NCI-H446 (cell line): ENCODE measurements at places on chromosomes 13 and 19.

DNA sequence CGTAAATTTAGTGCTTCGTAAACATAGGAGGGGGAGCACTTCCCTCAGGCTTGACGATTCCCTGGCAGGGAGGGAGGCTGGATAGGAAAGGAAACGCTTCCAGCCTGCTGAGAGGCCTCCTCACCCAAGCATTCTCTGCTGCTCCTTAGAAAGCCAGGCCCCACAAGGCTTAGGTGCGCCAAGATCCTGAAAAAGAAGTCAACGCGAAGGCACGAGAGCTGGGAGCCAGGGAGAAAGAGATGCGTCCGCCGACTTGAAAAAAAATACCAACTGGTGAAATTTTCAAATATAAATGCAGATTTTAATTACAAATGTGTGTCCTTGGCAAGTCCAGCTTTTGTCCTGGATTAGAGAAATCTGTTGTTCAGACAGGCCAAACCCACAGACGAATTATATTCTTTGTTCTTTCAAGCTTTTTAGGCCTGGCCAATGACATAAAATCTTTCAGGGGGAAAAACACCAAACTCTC is 64.0 kb downstream of the ALOX5AP start:
- DNase-seq, result no peak

DNA sequence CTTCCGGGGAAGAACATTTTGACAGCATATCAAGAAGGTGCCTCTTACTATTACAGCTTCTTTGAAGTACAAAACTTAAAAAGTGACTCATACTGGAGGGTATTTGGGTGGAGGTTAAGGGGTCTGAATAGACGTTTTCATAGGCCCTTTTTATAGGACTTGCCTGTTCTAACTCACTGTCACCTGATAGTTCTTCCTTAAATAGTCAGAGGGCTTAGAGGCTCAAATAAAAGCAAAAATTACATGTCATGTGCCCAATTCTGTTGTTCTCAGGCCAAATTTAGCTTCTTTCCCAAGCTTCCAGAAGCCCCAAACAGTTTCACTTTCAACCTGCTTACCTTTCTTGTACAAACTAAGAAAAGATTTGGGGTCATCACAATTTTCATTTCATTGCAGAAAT is 16.1 kb upstream of the SLC46A3 start:
- no peak for DNase-seq

- DNase-seq, result no peak
Measured at GRCh38 chr13:91684746-91685145, 286.3 kb downstream of the GPC5 start.

DNA sequence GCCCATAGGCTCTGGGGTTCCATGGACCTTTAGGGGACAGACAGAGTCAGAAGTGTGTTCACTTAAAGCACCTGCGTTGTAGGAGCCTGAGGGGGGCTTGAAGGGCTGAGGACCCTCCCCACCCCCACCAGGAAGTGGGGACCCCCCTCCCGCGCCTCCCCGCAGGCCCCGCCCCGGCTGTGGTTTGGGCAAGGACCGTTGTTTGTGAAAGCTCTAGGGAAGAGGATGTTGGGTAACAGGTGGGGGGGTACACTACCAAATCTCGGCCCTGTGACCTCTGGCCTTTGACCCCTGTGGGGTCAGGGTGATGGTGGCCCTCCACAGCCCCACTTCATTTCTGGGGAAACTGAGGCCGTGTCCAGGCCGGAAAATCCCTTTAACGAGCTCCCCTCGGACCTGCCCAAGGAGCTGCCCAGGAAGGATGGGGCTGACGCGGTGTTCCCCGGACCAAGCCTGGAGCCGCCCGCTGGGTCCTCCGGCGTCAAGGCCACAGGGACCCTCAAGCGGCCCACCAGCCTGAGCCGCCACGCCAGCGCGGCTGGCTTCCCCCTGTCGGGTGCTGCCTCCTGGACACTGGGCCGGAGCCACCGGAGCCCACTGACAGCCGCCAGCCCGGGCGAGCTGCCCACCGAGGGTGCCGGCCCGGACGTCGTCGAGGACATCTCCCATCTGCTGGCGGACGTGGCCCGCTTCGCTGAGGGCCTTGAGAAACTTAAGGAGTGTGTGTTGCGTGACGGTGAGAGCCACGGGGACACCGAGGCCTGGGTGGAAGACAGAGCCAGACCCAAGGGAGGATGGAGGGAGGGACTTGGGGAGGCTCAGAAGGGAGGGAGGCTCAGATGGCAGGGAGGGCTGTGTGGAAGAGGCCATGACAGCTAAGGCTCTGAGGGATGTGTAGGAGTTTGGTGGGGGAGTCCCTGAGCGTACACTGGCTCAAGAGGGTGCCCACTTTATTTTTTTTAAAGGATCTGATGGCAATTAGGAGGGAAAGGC is 1.3 kb downstream of the ARHGAP45 start:
- DNase-seq, result no peak

DNA sequence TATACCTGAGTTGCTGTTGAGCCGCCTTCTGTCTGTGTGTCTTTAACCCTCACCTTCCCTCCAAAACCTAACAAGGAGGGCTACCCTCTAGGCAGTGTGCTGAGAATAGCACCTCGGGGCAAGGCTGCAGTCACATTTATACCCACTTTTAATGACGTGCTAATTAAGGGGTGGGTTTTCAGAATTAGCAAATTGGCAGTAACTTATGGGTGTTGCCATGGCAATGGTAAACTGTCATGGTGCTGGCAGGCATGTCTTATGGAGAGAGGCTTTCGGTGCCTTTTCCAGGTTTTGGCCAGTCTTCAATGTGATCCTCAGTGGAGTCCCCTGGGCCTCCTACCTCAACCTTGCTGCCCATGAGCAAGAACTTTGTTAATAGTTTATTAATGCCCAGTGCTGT is 1.2 kb upstream of the PNMA8A start:
- no peak for DNase-seq

GRCh38 chr13:30744681-30745077 is 9.3 kb downstream of the ALOX5AP start:
- no peak for DNase-seq

- no peak for DNase-seq
Measured at GRCh38 chr19:58395220-58395978, at the start of gene RNF225. Gene RNF225 (plus strand): TSS chr19:58395656. CDS start chr19:58396090, 434 bp downstream.

DNA sequence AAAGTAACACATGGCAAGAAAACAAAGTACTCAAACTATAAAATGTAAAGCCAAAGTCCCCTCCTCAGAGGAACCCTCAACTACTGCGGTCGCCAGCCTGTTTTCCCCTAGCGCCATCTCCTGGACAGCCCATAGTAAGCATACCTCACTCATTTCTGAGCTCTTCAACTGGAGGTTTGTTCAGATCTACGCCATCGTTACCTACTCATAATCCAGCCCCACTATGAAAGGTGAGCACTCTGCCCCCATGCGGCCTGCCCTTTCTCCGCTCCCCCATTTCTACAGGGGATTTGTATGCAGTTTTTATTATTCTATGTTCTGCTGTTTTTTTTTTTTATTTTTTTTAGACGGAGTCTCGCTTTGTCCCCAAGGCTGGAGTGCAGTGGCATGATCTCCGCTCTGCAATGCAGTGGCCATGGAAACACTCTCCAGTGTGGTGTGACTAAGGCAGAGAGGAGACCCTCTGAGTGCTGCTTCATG is 26.2 kb downstream of the OPA3 start:
- DNase-seq, result peak; percentile 41

GRCh38 chr13:78826936-78827335 is 168.0 kb upstream of the OBI1 start:
- DNase-seq, result peak; percentile 17

DNA sequence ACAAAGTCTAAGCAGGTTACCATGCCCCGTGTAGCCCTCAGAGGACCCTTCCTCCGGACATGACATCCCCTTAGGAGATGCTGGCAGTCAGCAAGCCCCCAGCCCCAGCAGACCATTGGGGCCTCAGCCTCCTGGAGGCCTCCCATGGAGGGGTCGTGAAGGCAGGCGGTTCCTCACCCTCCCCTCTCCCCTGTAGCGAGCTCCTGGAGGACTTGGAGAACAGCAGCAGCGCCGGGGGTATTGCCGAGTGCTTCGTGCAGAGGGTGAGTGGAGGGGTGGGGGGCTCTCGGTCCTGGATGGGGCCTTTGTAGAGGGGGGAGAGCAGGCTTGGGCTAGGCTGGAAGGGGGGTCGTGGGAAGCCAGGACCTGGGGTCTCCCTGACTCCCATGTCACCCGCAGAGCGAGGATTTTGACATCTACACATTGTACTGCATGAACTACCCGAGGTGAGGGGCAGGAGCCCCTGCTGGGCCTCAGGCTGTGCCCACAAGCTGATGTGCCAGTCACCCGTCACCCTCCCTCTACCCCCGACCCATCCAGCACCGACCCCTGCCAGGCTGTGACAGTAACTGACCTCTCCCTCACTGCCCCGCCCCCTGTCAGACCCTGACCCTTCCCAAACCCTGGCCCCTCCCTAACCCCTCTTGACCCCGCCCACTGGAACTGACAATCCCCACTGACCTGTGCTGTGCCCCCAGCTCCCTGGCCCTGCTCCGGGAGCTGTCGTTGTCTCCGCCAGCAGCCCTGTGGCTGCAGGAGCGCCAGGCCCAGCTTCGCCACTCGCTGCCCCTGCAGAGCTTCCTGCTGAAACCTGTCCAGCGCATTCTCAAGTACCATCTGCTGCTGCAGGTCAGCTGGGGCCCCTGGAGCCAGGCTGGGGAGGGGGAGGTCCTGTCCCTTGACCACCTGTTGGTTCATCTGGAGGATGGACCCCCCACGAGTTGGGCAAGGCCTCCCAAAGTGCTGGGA is 4.0 kb downstream of the PLEKHG2 start:
- no peak for DNase-seq

DNA sequence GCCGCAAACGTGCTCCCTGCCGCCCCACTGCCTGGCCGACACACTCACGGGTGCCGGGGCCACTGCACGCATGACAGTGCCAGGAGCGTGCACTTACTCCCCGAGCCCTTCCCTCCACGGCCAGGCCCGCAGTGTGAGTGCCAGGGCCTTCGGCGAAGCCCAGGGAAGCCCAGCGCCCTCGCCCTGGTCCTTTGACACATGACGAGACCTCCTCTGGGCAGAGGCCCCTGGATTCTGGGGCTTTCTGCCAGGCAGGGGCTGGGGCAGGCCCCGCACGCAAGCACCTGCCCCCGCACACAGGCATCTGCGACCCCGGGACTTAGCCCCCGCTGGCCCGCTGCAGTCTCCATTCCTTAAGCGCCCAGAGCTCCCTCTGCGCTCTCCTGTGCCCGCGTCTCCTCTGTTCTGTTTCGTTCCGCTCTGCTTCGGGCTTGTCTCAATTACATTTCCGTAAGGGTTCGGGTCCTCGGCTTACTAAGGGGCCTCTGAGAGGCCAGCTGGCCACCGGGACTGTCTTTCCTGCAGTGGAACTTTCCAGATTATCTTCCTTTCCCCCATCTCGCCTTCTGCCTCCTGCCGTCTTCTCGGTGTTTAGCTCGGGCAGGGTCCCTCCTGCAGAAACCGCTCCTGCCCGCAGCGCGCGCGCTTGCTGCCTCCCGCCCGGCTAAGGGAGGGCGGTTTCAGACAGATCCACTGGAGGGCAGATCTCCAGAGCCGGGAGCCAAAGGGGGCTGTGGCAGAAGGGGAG is 98.8 kb downstream of the ING1 start:
- no peak for DNase-seq

GRCh38 chr19:46404753-46405468 is 8.5 kb downstream of the CCDC8 start:
- DNase-seq, result no peak

DNA sequence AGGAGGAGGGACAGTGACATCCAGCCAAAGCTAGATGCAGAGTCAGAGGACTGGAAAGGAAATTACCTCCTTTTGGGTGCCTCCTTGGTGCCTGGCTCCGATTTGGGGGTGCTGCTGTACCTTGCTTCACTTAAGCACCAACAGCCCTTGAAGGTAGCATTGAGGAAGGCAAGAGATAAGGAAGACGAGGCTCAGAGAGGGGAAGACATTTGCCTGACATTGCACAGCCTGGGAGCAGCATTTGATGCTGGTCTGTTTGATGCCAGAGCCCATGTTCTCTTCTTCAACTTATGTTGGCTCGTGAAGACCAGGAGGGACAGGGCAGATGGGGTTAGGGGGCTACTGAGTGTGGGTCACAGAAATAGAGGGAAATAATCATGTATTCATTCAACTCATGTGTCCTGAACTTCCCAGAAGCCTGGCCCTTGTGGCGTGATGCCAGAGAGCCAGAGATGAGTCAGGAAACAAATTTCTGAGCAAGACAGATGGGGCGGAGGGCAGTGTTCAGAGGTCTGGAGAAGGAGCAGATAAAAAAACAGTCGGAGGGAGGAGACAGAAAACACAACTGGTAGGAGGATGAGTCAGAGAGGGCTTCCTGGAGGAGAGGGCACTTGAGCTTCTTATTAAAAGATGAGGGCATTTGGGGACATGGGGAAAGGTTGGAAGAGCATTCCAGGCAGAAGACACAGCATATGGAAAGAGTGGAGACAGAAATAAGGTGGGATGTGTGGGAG is 3.0 kb upstream of the C19orf81 start:
- no peak for DNase-seq

- DNase-seq, result no peak
Measured at GRCh38 chr19:8576273-8576993, 809 bp downstream of the MYO1F start.

GRCh38 chr19:35756377-35757230 is at the start of gene HSPB6:
Gene HSPB6 (minus strand): TSS chr19:35757029. CDS start chr19:35757008, 21 bp downstream.
- DNase-seq, result no peak

GRCh38 chr19:35328851-35329285 is at the start of gene CD22:
Gene CD22 (plus strand): TSS chr19:35329187. CDS start chr19:35332041, 2,854 bp downstream.
- no peak for DNase-seq

DNA sequence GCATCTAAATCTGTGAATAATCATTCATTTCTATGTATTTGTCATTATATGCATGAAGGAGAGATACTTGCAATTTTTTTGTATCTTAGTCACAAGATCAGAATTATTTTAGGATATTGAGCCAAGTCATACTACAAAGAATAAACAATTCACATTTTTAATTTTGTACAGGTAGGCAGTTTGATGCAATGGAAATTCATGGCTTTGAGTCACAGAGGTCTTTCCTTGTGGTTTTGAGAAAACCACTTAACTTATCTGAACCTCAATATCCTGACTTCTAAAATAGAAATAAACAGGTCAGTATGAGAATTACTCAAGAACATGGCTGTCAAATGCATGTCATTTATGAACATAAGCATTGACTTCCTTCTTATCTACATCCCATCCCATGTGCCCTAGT is 221.4 kb upstream of the SLC10A2 start:
- DNase-seq, result no peak

DNA sequence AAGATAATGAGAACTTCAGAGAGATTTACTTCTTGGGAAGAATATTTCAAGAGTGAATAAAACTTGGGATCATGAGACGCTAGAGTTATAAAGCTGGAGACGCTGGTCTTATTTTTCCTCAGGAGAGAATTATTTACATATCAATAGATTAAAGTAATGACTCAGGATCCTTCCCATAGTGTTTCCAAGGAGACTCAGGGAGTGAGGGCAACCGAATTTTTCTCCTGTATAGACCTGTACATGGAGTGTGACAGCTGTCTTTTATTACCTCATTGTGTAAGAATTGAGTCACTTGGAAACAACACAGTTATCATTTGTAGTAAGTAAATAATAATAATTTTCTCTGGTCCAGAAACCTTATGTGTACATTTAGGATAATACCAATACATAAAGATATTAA is 1905.5 kb downstream of the OLFM4 start:
- DNase-seq, result no peak
